ENCODE measurements at places on chromosomes 7 and 10.

- no peak for DNase-seq
These were observed 68.0 kb downstream of the TRIL start for GRCh38 chr7:28890137-28890536.

DNA sequence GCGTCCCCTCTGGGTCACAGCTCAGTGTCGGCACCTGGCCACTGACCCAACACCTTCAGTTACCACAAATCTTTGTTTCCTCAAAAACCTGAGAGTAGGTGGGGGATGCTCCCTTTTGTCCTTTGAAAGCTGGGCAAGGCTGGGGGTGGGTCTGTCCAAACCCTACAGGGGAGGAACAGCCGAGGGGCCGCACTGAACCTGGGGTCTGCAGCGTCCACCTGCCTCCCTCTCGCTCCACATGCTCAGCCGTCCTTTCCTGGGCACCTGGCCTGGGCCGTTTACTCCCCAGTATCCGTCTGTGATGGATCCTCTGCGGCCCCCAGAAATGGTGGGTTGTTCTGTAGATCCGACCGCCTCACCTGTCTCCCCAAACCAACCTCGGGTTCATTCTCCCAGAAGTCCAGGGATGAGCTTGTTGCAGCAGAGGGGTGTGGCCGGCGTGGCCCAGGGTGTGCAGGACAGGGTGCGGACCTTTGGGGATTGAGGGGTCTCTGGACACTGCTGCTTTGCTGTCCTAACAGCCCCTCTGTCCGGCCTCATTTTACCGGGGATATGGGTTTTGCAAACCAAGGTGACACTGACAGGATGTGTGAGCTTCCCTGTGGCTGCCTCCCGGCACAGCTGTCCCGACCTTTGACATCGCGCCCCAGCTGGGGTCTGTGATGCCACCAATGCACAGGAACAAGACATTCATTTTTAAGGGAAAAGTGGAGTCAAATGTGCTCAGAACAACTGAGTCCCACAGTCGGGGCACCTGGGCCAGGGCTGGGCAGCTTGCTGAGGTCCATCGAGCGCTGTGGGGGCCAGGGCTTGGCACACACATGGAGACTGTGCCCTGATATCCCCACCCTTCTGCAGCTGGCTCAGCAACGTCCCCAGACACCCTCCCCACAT lies 115.9 kb downstream of the VIPR2 start:
- no peak for DNase-seq

DNA sequence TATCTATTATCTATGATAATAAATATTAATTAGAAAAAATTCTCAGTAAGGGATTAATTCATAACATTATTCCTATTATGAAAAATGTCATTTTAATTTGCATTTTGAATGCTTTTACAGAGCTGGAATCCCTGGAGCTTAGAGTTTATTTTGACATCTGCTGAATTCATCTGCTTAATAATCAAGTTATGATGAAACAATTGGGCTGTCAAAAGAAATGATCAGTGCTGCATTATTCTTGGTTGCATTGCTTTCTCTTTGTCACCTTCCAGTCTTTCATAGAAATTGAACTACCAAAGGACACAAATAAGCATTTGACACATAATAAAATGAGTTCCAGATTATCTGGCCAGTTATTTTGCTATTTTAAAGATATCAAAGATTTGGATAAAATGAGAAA lies 40.0 kb upstream of the MACC1 start:
- DNase-seq: no peak

DNA sequence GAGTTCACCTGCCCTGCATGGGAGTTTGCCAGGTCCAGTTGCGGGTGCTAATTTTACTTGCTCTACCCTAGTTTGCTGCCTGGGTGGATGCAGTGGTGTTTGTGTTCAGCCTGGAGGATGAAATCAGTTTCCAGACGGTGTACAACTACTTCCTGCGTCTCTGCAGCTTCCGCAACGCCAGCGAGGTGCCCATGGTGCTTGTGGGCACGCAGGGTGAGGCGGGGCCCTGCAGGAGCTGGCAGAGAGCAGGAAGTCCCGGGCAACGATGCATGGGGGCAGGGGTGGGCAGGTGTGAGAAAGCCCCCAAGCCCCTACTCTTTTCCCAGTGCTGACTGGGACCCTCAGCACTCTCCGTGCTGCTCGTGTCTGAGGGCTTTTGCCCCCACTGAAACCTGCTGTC lies 31.3 kb downstream of the AGAP3 start:
- peak; percentile 23 for DNase-seq

DNA sequence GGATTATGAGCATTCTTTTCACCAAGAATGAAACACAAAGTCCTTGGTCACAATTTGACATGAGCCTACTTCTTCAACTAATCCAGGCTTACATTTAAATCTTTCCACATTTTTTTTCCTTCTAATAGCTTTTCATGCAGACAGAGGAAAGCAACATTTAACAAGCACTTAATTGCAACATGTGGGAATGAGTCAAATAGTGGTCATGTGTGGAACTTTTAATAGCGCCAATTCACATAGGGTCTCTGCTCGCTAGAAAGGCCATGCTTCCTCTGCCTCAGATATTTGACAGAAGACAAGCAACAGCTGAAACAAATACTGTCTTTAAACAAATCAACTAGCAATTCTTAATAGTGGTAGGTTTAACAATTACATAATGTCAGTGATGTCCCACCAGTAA lies 285.9 kb upstream of the ETV1 start:
- DNase-seq: no peak

- DNase-seq: no peak
These were observed 4.6 kb upstream of the ADRA2A start for GRCh38 chr10:111072232-111072631.

DNA sequence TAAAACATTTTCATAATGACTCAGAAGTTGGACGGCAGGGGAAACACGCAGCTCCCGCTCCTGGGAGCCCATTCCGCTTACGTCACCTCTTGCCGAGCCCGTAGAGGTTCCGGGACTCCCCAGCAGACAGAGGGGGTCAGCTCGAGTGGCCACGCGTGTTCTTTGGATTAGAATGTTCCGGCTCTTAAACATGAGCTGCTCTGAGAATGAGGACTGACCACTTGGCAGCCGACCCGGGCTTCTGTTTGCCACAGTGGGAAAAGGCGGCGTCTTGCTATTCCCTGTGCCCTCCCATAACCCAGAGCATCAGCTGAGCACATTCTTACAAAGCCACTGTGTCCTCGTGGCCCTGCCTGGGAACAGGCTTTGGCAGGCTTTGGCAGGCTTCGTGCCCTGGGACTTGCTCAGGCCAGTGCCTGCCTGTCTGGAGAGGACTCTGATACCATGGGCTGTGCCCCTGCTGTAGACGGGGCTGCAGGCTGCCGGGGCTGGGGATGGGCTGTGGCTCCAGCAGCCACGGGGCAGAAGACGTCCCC lies 40.1 kb downstream of the PFKP start:
- DNase-seq: no peak

DNA sequence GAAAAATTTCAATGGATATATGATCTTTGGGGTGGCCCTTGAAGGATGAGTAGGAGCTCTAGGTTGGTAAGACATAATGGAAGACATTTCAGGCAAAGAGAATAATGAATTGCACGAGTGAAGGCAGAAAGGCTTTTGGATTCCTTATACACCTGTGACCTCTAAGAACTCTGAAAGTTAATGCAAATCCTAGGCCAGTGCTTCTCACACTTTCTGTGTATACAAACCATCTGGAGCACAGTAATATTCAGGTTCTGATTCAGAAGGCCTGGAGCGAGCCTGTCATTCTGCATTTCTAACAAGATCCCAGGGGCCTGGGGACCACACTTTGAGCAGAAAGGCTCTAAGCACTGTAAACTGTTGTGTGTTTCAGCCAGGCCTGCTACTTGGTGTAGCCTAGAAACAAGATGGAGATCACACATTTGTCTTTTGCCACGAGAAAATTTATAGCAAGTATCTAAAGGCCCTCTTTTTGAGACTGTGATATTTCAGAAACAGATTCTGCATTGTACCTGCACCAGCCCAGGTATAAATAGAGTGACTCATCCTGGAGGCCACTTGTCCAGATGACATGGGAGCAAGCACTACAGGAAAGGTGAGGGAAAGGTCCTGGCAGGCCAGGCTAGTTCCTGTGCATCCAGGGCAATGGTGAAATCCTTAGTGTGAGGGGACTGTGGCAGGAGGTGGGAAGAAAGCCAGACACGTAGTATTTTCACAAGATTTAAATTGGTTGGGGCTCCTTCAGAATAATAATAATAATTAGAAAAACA lies 24.4 kb downstream of the MRPS33 start:
- DNase-seq: no peak

GRCh38 chr7:23604296-23604640 lies 7.1 kb downstream of the CCDC126 start:
- no peak for DNase-seq

DNA sequence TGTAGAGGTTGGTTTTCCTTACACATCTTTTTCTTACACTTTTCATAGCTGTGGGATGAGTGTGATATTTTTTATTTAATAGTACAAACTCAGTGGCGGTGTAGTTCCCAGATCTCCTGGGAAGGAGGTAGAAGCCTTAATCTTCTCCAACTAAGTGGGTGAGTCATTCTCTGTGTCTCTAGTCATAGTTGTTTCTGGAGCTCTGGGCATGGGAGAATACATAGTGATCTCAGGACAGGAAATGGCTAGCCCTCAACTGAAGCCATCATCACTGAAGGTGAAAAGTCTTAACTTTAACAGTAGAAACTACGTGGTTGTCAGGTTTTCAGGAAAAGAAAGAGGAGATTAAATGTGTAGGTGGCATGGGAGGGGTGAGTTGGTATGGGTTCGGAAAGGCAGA lies 319.4 kb upstream of the FZD8 start:
- no peak for DNase-seq

- DNase-seq: no peak
These were observed 8.4 kb downstream of the MLXIPL start for GRCh38 chr7:73615886-73616285.

DNA sequence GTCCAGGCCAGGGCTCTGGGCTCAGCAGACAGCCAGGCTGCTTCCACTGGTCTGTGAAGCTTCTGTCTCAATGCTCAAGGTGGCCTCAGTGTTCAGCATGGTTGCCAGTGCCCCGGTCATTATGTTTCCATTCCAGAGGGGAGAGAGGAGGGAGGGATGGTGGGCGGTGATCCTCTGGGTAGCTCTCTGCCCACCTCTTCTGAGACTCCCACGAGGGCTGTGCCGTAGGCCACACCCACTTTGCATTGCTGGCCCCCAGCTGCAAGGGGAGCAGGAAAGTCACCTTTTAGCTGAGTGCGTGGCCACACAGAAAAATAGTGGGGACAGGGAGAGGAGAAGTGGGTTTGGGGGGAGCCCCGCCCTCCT lies 42.5 kb downstream of the FOXK1 start:
- no peak for DNase-seq

DNA sequence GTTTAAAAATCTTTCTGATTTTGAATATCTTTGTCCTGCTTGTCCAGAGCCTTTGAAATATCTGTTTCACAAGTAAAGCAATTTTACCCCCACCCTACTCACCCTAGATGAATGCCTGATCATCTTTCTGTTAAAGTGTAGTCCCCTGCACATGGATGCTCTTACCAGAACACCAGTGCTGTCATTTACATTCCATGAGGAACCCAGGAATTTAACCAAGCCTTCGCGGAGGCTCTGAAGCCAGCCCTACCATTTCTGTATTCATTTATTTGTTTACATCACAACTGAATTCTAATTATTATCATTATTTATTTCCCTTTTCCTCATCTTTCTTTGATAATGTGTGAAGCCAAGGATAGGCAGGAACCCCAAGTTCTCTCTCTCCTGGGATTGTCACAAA lies 167.8 kb upstream of the MYO3A start:
- no peak for DNase-seq

GRCh38 chr7:16889851-16890415 lies 8.2 kb upstream of the AGR3 start:
- DNase-seq: no peak

DNA sequence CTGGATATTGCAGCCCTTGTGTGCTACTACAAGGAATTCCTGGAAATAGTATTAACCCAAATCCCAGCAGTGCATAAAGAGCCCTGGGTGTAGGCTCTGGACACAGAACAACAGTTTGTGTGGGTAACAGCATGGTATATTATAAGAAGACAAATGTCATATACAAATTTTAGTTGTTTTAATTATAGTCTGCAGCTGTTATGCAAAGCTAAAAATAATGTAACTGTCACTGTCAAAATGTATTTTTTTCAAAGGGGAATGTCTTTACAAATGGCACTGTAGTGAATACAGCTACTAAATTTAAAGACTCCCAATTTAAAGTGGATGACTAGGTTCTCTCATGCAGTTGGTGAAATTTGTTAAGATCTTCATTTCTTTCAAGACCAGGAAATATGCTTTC lies 339.0 kb downstream of the GPR37 start:
- no peak for DNase-seq

GRCh38 chr10:61902445-61903220 lies 1.1 kb downstream of the ARID5B start:
- DNase-seq: peak; percentile 55

DNA sequence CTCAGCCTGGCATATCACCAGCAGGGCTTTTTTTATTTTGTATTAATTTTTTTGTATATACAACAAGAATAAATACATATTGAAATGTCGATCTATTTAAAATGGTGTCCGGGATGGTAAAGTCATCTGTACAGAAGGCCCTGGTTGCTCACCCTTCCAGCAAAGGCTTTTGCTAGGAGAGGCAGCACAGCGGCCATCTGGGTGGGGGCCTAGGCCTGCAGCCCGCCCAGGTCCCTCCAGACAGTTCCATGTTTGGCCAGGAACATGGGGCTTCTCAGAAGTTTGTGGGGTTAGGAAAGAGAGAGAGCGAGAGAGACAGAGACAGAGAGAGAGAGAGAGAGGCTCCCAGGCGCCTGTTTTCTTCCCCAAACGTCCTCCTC lies 152.6 kb upstream of the LYZL2 start:
- DNase-seq: no peak

DNA sequence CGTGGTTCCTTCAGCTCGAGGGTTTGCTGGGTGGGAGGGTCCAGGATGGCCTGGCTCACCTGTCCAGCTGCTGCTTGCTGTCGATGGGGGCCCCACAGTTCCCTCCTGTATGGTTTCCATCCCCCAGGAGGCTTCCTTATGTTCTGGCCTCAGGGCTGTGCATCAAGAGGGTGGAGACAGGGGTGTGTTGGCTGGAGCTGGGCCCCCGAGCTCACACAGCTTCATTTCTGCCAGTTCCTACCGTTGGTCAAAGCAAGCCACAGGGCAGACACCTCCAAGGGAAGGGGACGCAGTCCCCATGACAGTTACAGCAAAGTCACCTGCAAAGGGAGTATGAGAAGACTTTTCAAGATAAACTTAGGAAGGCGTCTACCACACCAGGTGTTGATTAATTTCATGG lies 156.9 kb downstream of the EBF3 start:
- DNase-seq: no peak

GRCh38 chr10:3477683-3478082 lies 305.1 kb upstream of the PITRM1 start:
- DNase-seq: no peak

GRCh38 chr7:111092406-111093236 lies 1.7 kb downstream of the LRRN3 start:
- DNase-seq: no peak

DNA sequence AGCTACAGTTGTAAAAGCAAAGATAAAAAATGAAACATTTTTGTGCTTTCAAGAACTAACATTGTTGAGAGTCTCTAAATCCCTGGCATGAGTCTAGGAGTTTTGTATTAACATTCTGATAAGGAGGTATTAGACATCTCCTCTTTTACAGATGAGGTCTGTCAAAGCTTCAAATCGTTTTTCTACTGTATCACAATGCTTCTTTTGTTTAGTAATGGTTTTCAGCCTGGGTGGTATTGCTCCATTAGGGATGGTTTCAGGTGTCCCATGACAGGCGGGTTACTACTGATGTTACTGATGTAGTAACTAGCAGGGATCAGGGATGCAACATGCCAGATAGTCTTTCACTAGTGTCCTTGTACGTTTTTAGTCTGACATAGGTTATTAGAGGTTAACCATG lies 27.4 kb downstream of the STAM start:
- no peak for DNase-seq
